EL (cell line): ENCODE measurements at places on chromosomes 6 and 20.

DNA sequence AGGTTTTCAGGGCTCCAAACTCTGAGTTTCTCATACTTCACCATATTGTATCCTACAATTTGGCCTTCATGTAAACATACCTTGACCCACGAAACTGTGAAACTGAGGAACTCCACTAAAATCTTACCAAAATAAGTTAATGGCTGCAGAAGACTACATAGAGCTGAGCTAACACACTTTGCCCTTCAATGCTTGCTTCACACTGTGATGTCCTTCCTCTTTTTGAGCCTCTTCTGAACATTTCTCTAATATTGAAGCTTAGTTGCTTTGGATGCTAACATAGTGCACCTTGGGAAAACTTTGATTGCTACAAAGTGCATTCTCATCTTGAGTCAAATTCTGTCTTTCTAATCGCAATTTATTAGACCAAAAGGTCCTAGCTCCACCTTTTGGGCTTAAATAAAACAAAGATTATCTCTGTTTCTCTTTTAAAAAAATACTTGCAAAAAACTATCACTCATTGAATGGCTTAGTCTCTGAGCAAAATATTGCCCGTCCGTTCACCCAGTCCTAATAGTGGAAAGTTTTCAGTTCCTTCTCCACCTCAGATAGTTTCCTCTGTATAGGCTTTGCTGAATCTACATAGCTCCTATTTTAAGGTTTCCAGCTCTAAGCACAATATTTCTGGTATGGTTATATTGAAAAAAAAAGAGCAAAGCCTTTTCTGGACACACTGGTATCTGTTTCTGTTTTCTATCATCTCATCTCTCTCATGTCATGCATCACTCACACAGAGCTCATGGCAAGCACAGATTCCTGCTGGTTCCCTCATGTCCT lies 494.6 kb downstream of the RFPL4B start:
- no peak for DNase-seq

GRCh38 chr6:43952746-43953145 lies 174.5 kb downstream of the MRPL14 start:
- no peak for DNase-seq

DNA sequence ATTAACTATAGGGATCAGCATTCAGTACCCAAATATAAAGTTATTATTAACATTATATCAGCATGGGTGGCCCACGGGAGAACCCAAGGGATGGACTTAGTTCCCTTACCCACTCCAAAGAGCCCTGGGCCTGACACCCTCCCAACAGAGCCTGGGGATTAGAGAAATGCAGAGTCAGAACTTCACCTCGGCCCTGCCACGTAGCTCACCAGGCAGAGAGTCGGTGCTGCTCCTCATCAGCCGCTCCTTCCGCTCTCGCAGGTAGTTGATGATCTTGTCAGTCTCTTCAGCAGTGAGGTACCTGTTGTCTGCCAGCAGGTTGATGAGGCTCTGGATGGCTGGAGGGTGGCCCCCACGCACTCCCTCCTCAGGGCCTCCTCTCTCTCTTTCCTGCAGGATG lies 26.6 kb downstream of the NCOA5 start:
- DNase-seq = no peak

- peak; percentile 82 for DNase-seq
Observed at GRCh38 chr6:129744201-129744879, 34.4 kb upstream of the ARHGAP18 start.

- no peak for DNase-seq
Observed at GRCh38 chr20:41889844-41890224, 271.7 kb upstream of the CHD6 start.

DNA sequence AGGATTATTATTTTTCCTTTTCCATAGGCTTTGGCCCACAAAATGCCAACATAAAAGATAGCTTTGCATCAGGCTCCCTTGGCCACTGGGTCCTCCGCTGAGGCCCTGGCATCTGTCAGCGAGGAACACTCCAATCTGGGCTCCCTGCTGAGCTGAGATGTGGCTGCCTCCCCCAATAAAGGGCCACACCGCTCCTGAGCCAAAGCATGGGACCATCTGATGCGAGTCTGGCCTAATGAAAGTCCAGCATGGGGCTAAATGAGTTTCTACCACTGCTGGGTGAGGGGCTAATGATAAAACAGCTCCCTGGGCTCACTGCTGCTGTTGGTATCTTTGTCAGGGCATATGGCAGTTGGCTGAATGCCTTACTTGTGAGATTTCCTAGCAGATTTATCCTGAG lies 817.5 kb upstream of the SLC35B3 start:
- DNase-seq = no peak

DNA sequence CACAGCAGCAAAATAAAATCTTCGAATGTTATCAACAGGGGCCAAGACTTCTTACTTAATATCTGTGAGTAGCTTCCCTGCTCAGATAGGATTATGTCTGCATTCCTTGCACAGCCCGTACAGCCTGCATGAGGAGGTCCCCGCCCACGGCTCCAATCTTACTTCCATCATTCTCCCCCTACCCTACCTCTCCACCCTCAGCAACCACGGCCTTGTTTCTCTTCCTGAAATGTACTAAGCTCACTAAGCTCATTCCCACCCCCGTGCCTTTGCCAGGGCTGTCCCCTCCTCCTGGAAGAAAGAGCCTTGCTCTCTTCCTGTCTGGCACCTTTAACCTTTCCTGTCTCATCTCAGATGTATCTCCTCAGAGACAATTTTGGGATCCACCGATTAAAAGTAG lies 120.4 kb downstream of the BCAS1 start:
- no peak for DNase-seq

GRCh38 chr20:45611054-45611453 lies 18.5 kb upstream of the WFDC10A start:
- peak; percentile 81 for DNase-seq

DNA sequence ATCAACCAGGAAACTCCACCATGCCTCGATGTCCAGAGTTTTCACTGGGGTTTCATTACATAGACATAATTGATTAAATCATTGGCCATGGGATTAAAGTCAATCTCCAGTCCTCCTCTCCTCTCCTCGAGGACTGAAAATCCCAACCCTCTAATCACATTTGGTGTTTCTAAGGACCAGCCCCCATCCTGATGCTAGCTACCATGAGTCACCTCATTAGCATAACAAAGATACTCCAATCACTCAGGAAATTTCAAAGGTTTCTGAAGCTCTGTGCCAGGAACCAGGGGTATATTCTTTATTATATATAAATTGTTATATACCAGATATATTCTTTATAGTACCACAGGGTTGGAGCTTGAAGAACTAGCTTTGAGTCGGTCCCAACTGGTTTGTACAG lies 212.9 kb upstream of the PRND start:
- DNase-seq = peak; percentile 36

DNA sequence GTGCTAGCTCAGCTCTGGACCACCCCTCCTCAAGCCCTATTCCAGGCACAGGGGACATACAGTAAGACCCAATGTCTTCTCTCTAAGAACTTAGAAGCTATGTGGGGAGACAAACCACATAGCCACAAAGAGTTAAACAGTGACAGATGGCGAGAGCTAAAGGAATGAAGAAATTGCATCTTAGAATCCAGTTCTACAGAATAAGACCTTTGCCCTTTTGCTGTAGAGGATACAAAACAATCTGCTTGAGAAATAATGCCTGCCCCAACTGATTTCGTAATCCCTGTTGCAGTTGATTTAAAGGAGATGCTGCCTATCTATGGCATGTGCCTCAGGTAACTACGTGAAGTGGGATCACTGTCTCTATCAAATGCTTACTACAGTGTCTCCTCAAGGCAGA lies 31.2 kb downstream of the TNFRSF21 start:
- peak; percentile 25 for DNase-seq

- DNase-seq = no peak
Observed at GRCh38 chr6:25165177-25165576, 114.0 kb upstream of the CARMIL1 start.

DNA sequence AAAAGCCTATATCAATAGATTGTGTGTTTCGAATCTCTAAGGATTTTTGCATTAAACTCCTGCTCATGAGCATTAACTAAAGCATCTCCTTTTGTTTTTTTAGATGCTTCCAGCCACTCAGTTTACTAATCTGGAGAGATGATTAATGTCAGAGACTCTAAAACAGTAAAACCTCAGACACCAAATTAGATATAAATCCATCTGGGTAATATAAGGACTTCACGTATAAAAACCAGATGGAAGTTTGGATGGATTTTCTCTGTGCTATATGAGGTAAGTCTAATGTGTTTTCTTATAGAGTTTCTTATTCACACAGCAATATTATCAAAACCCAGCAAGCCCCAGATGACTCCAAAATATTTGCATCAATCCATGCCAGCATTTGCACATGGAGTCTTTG lies 137.2 kb downstream of the SYNE1 start:
- DNase-seq = peak; percentile 4

GRCh38 chr20:56259948-56260347 lies 11.4 kb downstream of the MC3R start:
- DNase-seq = no peak

DNA sequence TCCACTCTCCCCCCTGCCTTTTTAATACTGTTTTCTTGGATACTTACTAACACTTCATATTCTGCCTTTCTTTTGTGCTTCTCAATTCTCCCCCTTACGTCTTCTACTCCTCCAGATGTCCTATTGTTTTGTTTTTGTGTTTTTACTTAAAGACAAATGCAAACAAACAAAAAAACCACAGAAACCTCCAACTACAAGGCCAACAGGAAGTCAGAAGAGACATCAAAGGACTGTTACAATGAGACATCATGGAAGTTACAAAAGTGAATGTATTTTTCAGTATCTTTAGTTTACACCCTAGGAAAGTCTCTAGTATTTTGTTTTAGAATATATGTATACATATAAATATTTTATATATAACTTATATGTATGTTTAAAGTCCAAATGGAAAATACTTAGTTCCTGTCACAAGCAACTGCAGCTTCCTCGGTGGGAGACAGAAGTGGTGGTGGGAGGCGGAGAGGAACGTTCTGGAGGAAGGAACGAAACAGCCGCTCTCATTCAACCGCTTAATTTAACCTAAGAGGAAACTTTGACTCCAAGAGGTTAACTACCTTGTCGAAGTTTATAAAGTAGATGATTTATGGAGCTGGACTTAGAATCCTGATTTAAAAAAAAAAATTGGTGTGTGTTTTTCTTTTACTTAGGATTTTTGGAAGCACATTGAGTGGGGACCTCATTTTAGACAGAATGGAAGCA lies 168.9 kb upstream of the PDE10A start:
- DNase-seq = no peak

- no peak for DNase-seq
Observed at GRCh38 chr20:25504366-25505135, 80.8 kb downstream of the NINL start.

GRCh38 chr20:53287357-53288042 lies 306.1 kb downstream of the ZNF217 start:
- DNase-seq = no peak

- DNase-seq = no peak
Observed at GRCh38 chr6:34230653-34231371, 5.9 kb upstream of the HMGA1 start.

- no peak for DNase-seq
Observed at GRCh38 chr20:45448270-45448669, 21.3 kb upstream of the WFDC2 start.

DNA sequence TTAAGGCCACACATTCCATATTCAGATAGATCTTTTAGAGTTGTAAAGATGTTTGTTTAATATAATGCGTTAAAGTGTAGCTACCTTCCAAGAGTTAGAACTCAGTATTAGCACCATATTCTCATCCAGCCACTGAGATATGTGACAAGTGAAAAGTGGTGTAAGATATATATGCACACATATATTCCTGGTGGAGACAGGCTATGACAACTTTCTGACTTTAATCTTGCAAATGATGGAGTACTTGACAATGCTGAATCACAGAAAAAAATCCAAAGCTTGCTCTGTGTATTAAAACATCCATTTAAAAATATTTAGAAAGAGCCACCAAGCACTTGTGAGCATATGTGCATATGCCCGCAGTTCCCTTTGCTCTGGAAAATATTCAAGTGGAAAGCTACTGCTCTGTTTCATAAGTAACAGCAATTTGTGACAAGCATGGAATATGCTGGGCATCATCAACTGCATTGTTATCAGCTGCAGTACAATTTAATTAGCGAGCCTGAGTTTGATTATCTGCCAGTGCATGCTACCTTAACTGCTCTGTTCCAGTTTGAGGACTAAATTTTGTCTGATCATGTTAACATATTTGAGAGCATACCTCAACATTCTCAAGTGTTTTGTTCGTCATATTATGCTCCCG lies 64.8 kb downstream of the VIP start:
- DNase-seq = no peak

DNA sequence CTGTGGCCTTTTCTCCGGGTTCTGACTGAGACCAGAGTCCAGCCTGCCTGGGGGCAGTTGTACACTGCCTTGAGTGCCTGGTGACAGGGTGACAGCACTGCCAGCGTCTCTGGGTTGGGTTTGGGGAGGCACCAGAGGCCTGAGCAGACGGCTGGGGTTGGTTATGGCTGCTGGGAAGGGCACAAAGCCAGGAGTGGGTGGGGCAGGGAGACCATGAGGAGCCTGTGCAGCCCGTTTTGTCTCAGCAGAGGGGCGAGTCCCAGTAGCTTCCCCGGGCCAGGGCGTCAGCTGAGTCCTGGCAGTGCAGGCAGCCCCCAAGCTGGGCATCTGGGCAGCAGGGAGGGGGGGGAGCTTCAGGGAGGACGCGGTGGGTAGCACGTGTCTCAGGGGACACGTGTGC lies 15.3 kb upstream of the SULF2 start:
- no peak for DNase-seq

GRCh38 chr20:44776980-44777379 lies 31.3 kb downstream of the KCNK15 start:
- DNase-seq = peak; percentile 17

DNA sequence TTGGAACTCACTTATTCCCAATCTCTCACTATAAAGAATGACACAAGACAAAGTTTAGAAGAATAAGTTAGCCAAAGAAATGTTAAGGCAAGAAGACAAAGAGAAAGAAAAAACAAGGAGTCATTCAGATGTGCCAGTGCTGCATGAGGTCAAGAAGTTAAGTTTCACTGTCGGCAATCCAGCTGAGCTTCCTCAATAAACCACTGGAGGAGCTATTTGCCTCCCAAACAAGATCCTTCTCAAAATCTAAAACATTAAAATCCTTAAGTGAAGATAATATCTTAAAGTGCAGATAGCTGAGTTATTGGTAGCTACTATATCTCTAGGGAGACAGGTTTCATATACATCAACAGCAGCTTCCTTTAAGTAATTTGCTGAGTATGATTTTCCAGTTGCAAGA lies 512.3 kb downstream of the HDGFL1 start:
- DNase-seq = no peak

DNA sequence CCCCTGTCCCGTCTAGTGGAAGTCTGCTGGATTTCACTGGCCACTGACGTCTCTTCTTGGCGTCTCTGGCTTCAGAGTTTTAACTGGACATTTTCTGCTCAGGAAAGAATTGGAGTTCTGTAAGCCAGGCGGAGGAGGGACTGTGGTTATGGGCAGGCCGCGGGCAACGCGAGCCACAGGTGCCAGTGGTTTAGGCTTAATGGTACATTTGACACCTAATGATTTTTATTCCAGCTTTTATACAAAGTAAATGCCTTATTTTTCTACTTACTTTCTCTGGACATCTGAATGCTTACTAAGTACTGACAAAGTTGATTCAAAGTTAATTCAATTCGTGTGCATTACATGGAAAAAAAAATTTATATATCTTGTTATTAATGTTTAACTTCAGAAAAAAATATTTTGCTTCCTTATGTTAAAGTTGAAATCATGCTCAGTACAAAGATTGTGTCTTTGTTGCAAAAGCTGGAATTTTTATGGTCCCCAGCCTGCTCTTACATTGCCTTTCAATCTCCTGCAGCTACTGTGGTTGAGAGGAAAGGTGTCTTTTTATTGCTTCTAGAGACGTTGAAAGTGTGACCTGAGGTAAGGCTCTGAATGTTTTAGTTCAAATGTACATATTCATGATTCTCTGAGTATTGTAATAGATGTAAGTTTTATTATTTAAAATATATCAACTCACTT lies 231.0 kb downstream of the SMOC2 start:
- no peak for DNase-seq
